NCI-H2029 treated with DMSO at 0.1 percent for 48 hours (cell line): ENCODE measurements at places on chromosomes 12 and 14.
A peak's percentile ranks its signal among the peaks of the same experiment; 100 is the strongest.

GRCh38 chr12:31524791-31525495 is 66.0 kb downstream of the DENND5B start:
- DNase-seq, result no peak

DNA sequence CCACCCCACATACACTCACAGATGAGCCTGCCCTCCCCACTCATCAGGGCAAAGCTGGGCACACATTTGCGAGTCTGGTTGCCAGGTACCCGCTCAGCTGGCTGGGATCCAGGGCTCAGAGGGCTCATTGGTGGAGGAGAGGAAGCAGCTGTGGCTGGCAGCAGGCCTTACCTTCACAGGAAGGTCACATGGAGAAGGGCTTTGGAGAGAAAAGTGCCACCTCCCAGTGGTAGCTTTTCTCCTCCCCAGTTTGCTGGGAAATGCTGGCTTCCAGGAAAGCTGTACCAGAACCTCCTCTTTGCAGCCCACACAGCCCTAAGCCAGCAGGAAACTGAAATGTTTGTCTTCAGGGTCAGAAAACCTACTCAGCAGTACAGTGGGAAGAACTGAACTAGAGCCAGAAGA is 55.6 kb downstream of the LGMN start:
- peak; percentile 71 for DNase-seq

- no peak for DNase-seq
Measured at GRCh38 chr12:77324416-77324762, 259.0 kb upstream of the E2F7 start.

DNA sequence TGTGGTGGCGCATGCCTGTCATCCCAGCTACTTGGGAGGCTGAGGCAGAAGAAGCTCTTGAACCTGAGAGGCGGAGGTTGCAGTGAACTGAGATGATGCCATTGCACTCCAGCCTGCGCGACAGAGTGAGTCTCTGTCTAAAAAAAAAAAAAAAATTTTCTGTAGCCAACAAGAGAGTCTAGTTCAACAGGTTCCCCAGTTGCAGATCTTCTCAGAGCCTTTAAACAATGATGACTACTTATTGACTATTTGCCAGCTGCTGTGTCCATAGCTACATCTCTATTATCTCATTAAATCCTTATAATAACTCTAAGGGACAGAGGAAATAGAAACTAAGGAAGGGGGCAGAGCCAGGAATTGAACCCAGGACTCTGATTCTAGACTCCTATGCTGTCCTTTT is 15.2 kb upstream of the MYL2 start:
- no peak for DNase-seq

DNA sequence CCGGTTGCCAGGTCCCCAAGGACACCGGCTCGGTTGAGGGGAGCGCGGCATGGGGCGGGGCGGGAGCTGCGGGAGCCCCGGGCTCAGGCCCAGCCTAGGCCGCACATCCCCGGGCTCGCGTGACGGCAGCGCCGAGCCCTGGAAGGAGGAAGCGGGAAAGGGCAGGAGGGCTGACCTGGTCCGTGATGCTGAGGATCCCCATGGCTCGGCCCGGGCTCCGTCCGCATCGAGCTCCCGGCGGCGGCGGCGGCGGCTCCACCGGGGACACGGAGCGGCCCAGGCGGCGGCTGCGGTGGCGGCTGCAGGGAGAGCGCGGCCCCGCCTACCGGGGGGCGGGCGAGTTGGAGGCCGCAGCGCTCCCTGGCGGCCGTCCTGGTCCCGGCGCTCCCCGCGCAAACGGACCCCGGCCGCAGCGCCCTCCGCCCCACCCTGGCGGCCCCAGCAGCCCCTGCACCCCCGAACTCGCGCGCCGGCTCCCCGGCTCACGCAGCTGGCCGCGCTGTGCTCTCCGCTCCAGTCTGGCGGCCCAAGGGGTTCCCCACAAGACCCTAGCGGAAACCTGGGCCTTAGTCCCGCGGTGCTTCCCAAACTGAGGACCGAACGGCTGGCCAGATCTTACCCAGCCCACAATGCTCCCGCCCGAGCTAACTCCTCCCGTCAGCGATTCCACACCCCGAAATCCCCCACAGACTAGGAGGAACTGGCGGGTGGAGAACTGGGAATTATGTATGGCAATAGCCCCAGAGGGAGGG is at the start of gene ANKRD52:
Gene ANKRD52 (minus strand): TSS at position 317 of the 752 bp plus-strand sequence. CDS start 115 bp downstream, at position 202.
- DNase-seq, result peak; percentile 22

GRCh38 chr12:2358986-2359658 is 306.3 kb downstream of the CACNA1C start:
- no peak for DNase-seq

DNA sequence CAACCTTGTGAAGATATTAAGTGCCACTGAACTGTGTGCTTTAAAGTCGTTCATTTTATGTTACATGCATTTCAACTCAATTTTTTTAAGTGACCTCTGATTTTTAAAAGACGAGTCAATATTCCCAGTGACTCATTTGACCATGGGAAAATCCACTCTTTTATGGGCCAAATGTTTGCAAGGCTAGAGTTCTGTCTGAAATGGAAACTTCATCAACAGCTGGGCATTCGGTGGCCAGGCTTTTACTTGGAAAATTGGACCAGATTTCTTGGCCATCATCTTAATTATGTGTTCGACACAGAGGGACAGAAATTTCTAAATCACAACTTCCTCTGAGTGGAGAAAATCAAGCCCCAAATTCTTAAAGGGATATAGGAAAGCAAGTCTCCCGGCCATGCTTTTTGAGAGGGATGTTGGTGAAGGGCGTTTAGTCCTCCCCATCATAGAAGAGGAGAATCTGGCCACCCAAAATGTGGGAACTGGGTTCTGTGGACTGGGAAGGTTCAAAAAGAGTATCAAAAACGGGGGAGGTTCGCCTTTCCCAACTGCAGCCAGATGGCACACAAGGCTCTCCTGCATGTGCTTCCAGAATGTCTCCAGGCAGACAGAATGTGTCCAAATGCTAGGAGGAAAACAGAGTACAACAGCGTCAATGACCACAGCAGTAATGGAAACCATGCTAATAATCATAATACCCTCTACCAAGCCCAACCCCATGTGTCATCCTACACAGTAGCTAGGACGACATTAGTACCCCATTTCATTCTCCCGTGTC is 40.9 kb upstream of the FZD10 start:
- no peak for DNase-seq
